ENCODE measurements at places on chromosomes 11 and 22.
A peak's percentile ranks its signal among the peaks of the same experiment; 100 is the strongest.

- DNase-seq, result no peak
Measured at GRCh38 chr22:38270091-38270992, 2.5 kb downstream of the TMEM184B start.

- DNase-seq, result no peak
Measured at GRCh38 chr22:25030636-25031035, 78.1 kb downstream of the KIAA1671 start.

DNA sequence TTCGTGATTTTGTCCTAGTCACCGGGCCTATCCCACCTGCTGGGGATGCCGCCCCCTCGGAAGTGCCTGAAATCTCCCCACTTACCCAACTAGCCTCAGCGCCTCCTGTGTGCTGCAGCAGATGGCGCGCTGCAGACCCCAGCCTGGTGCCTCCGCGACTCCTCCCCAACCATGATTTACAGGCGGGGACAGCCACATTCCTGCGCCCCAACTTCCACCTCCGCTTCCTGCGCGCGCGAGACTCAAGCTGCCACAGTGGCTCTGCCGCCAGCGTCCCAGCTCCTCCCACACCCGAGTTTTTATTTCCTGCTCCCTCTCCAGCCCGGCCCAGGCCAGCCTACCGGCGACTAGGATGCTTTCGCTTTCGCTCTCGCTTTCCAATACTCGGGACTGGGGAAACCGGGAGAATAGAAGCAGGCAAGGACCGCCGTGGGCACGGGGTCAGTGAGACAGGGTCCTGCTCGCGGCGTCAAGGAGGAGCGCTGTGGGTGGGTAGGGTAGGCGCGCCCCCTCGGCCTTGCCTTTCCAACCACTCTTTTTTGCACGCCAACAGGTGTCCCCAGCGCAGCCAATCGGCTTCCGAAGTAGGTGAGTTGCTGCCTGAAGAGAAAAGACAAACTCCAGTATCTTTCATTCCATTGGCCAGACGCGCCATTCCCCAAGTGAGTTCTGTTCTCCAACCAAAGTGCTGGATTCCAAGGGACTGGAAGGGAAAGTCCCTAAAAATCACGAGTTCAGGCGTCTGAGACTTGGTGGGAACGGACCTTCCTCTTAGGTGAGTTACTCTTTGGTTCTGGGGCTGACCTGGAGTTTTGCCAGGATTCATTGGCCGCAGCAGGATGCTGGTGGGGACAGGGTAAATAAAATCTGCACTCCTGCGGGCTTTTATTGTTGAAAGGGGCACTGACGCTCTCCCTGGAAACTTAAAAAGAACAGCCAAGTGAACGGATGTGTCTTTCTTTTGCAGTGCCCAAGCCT lies at the start of gene FAM111A:
FAM111A (plus strand) TSS at position 327 of the 978 bp plus-strand sequence. CDS start 6,017 bp downstream, outside the sequence.
- peak; percentile 46 for DNase-seq

- DNase-seq, result no peak
Measured at GRCh38 chr11:35463331-35463751, 44.0 kb upstream of the SLC1A2 start.

DNA sequence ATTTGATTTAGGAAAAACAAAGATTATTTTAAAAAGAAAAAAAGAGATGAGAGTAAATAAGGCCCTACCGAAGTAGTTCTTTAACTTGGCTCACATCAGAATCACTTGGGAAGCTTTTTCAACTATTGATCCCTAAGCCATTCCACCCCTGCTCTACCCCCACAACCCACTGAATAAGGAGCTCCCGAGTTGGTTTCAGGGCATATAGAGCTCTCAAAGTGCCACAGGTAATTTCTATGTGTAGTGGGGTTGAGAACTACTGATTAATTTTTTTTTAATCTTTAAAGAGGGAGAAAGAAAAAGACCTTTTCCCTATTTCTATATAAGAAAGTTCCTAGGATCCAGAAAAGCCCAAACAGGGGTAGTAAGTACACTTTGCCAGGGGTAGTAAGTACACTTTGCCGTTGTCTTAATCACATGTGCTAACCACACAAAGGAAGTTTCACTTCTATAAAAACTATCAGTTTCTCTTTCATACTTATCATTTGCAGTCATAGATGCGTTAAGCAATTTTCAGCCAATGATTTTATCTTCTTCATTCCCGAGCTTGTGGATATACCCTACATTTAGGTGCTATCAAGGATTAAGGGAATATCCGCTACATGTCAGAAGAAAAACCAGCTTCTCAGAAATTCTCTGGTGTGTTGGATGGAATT lies 108.4 kb upstream of the ZC3H12C start:
- DNase-seq, result no peak

GRCh38 chr22:38208551-38208968 lies 6.8 kb downstream of the MAFF start:
- no peak for DNase-seq

- no peak for DNase-seq
Measured at GRCh38 chr11:45610627-45611026, 54.8 kb downstream of the CHST1 start.

- no peak for DNase-seq
Measured at GRCh38 chr22:48249713-48250268, 1487.3 kb downstream of the TBC1D22A start.

DNA sequence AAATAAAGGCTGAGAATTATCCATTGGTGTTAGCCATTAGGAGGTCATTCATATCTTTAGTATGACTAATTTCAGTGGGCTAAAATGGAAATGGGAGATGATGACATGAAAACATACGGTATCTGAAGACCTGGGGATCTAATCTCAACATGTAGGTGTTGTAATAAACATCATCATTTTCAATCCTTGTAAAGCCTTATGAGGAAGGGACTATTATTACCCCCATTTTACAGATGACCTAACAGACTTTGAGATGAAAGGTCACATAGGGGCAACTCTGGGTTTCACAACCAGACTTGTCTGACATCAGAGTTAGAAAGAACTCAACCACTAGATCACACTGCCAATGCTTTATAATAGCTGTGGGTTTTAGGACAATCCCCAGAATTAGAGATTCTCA lies 34.8 kb upstream of the TMEM135 start:
- no peak for DNase-seq

DNA sequence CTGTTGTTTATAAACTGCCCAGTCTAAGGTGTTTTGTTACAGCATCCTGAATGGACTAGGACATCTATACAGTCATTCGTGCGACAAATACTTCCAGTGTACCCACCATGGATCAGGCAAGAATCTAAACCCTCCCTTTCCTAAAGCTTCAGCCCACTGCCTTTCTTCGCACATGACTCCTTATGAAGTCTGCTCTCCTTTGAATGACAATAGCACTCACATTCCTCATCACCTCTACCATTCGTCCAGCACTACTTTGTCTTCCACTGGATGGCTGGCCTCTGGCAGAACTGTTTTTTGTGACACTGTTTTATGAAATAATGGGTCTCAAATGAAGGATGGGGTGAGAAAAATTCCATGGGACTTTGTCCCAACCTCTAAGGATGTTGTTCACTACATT lies 89.8 kb upstream of the LIN7C start:
- no peak for DNase-seq

DNA sequence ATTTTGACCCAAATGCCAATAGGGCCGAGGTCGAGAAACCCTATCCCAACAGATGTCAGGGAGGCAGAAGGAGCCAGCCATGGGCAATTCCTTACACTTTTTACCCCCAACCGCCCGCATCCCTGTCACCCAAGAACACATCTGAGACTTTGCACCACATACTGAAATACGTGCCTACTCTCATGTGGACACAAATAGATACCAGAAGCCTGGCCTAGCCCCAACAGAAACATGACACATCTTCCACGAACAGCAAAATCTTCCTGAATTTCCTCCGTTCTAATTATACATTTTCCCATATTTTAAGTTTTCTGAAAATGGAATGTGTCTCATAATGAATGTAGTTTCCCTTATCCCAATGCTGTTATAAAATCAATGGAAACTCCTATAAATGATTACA lies 64.7 kb downstream of the SLC1A2 start:
- no peak for DNase-seq

DNA sequence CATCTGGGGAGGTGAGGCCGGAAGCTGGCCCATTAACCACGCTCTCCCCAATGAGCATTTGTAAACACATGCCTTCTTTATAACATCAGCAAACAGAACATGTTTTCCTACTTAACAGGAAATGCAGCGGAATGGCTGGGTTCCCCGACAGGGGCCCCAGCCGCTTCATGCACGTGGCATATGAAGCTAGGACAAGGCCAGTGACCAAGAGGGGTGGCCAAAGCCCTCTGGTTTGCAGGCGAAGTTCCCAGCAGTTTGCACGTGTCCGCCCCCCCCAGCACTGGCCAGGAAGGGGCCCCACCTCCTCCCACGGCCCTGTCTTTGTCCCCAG lies 38.7 kb upstream of the LINC01488 start:
- no peak for DNase-seq

GRCh38 chr11:75482931-75483469 lies 42.7 kb downstream of the GDPD5 start:
- DNase-seq, result no peak

GRCh38 chr11:36228689-36229088 lies 60.5 kb downstream of the COMMD9 start:
- no peak for DNase-seq

GRCh38 chr11:117020869-117021564 lies 77.2 kb downstream of the SIK3 start:
- DNase-seq, result no peak

- DNase-seq, result no peak
Measured at GRCh38 chr11:35419830-35420333, 524 bp upstream of the SLC1A2 start.

DNA sequence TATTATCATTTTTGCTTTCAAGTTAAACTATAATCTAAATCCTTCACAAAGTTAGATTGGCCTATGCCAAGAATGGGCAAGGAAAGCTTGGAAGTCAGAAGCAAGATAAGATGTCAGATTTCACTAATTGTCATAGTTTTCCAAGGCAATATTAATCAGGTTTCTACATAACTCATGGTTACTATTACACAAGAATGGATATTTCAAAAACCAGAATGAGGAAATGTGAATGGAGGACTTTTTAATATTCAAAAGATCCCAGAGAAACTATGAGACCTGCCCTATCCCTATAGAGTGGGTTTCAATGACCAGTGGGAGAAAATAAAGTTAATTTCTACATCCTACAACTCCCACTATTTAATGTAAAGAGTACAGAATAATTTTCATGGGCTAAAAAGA lies 203.2 kb downstream of the CASP12 start:
- DNase-seq, result no peak

DNA sequence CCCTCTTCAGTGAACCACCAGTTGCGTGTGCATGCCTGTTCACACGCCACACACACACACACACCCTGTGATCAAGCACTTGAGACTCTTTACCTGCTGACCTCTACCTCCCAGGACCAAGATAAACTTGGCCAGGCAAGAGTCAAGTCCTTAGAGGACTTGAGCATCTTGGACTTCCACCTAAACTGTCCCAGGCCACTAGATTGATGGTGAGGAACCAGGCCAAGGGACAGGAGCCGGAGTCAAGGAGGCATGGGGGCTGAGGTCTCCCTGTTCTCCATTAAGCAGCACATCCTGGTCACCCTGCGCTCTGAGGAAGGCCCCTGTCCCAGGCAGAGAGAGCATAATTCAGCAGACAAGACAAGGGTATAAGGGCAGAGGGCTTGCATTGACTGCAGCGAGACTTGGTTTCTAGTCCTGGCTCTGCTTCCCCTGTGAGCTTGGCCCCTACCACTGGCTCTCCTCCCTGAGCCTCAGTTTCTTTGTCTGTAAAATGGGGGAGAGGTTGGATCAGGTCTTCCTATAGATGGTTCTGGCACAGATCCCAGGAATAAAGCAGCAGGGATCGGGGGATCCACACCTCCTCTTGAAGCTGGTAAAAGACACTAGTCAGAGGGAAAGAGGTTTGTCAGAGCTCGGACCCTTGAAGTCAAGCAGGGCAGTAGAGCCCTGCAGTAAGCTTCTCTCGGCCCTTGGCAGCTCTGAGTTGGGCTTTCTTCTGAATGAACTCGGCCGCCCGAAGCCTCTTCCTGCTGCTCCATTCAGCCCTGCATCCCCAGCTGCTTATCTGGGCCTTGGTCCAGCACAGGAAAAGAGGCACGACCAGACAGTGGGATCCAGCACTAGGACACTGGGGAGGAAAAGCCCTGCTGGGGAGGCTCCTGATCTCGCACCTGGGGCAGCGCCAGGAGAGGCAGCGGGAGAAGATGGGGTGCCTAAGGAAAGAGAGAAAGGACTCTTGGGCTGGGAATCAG lies 2.0 kb downstream of the CREB3L1 start:
- no peak for DNase-seq

Measured in NCI-H1436 treated with DMSO at 0.1 percent for 48 hours (cell line).